ENCODE measurements at places on chromosomes 7 and 10.

DNA sequence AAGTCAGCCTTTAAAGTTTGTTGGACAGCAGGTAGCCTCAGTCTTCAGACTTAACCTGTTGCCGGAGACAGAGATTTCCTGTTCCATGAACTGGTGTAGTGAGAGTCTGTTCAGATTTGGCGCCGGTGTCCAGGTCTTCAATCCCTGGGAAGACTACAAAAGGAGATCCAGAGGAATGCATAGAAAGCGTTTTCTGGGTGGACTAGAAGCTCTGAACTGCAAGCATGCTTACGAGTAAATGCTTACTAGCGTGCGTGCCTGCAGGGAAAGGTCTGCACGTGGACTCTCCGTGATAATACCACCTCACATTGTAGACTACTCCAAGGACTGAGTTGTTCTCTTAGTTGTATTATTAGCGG lies 878 bp downstream of the GLRX3 start:
- no peak for DNase-seq

GRCh38 chr7:83439026-83439425 lies 209.9 kb downstream of the SEMA3E start:
- no peak for DNase-seq

- DNase-seq: no peak
Measured at GRCh38 chr7:44096326-44096881, 7.7 kb upstream of the AEBP1 start.

DNA sequence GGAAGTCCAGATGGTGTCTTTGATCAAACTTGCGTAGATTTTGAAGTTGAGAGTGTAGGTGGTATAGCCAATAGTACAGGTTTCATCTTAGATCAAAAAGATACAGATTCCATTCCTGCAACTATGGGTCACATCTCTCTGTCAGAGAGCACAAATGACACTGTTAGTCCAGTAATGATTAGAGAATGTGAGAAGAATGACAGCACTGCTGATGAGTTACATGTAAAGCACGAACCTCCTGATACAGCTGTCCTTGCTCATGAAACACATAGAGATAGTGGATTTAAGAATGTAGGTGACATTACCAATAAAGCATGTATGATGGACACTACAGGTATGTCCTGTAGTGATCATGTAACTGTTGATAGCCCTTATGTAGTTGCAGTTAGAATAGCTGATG lies 59.1 kb downstream of the LOXL4 start:
- no peak for DNase-seq

DNA sequence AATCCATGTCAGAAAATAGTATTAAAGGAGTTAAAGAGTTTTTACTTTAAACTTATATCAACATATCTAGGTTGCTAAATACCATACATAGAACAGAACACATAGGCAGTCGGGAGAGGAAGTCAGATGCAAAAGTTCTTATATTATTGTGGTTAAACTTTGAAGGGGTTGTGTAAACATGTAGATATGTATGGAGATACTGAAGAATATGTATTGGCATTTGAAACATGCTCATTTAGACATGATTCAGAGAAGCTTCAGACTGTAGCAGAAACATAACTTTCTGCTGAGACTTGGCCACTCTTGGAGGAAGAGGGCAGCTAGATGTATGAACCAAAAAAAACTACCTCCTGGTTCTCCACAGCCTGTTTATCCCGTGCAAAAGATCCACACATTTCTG lies 103.5 kb upstream of the FERD3L start:
- no peak for DNase-seq

- DNase-seq: no peak
Measured at GRCh38 chr10:55929291-55929690, 431.8 kb downstream of the ZWINT start.
